ENCODE measurements at places on chromosomes 2 and 18. TPM values are rescaled to one million over a fixed set of nuclear protein-coding genes. Genes with fewer than 3 reads are reported as not detected.

The LCT gene
- total RNA-seq, result 0.09 TPM

The SATB2 gene
- total RNA-seq, result 42.9 TPM

The AOX1 gene
- total RNA-seq, result 19.4 TPM

The C2orf66 gene
- total RNA-seq, result under 0.01 TPM

The LOXHD1 gene
- total RNA-seq, result not detected

The MOGAT1 gene
- total RNA-seq, result not detected

The KLHL14 gene
- not detected for total RNA-seq

The CXCR4 gene
- under 0.01 TPM for total RNA-seq

The XDH gene
- 0.17 TPM for total RNA-seq

The CPLX4 gene
- total RNA-seq, result not detected

The RBM45 gene
- total RNA-seq, result 27.4 TPM

The CSRNP3 gene
- 2.0 TPM for total RNA-seq

The ACMSD gene
- not detected for total RNA-seq

The VIL1 gene
- total RNA-seq, result not detected

The SIGLEC15 gene
- total RNA-seq, result 3.2 TPM

The GPR45 gene
- not detected for total RNA-seq

The UGT1A3 gene
- not detected for total RNA-seq

The TTR gene
- total RNA-seq, result not detected

The SOWAHC gene
- total RNA-seq, result 7.7 TPM

The LCLAT1 gene
- total RNA-seq, result 7.7 TPM

The IL1RL1 gene
- 0.17 TPM for total RNA-seq

Data from bronchial smooth muscle cell (primary cell).